ENCODE measurements at places on chromosomes 4 and X.
A peak's percentile ranks its signal among the peaks of the same experiment; 100 is the strongest.

DNA sequence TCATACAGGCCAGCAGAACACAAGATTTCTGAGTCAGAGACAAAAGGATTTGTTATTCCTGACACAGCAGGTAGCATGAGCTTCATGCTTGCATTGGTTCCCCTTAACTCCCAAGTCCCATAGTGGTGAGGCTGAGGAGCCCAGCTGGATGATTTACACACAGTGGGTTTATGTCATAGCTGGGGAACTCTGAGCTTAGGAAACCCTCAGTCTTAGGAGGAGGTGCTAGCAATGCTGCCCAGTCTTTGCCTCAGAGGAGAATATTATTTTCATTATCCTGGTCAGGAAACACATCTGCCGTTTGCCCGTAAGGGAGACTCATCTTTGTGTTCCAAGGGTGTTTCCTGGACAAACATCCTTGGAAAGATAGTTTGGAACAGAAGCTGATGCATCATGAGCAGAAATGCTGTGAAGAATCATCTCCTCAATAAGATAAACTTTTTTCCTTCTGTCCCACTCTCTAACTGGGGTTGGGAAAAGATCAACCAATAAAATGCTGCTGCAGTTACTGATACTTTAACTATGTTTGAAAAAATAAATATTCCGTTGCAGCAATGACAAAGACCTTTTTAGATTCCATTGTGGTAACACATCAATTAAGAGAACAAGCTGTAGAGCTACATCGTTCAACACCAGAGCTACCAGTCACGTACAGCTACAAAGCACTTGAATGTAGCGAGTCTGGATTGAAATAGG lies 146.8 kb downstream of the DCLK2 start:
- DNase-seq = peak; percentile 85

DNA sequence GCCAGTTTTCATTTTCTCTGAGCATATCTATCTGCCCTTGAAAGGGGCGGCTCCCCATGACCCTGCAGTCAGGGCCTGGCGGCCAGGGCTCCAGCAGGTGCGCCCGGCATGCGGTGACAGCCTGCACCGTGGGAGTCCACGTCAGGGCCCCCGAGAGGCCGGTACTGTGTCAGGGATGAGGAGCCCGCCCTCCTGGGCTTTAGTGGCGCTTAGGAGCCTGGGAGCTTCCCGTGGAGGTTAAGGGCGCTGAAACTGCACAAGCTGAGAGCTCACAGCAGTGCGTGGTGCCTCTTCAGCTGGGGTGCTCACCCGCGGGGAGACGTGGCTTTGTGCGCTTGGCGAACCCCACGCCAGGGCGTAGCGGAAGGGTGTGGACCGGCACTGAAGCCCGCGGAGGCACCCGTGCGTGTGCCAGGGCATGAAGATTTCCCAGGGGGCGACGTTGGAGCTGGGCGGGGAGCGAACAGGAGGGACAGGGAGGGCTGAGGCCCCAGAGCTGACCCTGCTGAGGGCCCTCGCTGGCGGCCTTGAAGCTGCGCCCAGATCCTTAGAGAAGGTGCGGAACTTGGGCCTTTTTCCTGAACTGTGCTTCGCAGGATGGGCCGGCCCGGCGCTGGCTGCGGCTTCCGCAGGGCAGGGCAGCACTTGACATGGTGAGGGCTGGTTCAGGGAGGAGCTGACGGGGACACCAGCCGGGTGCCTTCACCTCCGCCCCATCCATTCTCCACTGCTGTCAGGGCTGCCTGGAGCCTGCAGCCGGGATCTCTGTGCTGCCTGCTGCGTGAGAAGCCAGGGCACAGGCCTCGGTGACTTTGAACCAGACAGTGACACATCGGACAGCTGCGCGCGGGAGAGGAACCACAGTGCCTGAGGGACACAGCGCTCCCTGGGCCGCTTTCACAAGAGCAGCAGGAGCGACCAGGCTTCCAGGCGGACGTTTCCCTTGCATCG lies 32.9 kb downstream of the HTT-AS start:
- DNase-seq = peak; percentile 36

DNA sequence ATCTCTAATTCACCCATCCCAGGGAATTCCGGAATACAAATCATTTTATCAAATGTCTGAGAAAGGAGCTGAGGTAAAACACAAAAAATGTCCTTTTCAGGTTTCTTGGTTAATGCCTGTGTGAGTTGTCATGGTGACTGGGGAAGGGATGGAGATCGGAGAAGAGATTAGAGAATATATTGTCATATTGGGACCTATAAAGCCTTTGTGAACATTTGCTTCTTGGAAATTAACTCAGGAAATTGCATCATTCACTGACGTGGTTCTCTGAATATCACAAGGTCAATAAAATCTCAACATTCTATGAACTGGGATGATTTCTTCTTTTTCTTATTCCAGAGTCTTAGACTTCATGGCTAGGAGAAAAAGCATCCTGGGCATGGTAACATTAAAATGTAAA lies 174.8 kb upstream of the GLRA2 start:
- peak; percentile 27 for DNase-seq

DNA sequence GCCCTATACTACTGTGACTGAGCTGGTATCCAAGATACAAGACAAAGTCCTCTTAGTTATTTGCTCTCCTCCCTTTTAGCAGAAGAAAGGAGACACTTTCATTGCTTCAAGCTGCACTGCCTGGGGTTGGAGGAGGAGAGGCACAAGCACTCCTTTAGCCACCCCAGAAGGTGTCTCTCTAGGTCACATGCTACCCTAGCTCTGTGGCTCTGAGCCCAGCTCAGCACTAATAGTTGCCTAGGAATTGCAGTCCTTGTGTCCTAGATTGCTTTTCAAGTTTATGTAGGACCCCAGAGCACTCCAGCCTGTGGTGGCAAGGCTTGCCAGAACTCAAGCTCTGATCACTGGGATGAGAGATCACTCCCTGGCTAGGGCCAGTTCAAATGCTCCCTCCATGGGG lies 24.4 kb upstream of the LHFPL1 start:
- no peak for DNase-seq

DNA sequence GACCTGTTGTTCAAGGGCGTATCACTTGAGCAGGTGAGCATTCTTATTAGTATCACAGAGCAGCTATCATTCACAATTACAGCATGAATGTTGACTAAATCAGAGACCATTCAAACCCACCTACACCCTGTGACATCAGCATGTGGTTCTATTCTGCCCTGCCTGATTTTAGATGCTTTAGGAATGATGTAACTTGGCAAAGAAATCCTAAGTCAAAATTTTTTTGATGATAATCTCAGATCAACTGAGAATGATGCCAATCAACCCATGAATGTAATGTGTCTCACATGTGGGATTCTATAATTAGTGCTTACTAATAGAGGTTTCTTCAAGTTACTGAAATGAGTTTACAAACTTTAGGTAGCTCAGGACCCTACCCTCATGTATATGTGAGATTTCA lies 13.4 kb upstream of the CHIC2 start:
- DNase-seq = peak; percentile 38

DNA sequence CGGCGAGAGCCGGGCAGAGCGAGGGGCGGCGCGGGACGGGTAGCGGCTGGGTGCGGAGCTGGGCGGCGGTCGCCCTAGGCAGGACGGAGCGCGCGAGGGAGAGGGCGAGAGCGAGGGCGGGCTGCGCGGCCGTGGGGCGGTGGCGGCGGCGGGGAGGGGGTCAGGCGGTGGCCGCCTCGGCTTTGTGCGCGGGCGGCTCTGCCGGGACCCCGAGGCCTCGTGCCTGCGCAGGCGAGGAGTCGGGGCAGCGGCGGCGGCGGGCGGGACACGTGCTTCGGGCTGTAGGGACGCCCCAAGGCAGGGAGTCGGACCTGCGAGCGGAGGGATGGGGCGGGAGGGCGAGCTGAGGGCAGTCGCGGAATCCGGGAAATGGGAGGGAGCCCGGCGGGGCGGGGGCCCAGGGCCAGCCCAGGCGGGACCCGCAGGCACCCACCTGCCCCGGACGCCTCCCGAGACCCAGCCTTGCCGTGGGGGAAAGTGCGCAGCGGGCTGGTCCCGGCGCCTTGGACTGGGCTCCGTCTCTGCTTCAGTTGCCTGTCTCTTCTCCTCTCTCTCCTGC lies 465 bp downstream of the BMPR1B start:
- peak; percentile 24 for DNase-seq

Data from fibroblast of the aortic adventitia (primary cell).